Heart right ventricle (tissue), 16 donors: ENCODE measurements at places on chromosomes 4 and X. TPM values are rescaled to one million over a fixed set of nuclear protein-coding genes. Genes with fewer than 3 reads are reported as not detected.

- no peak for DNase-seq
These were observed 329.9 kb downstream of the ARHGAP10 start for GRCh38 chr4:148061795-148062194.

GRCh38 chr4:56371426-56372220 is 15.7 kb downstream of the AASDH start:
- DNase-seq = no peak

- no peak for DNase-seq
These were observed 79.4 kb downstream of the MSL3 start for GRCh38 chrX:11837437-11837836.

Gene ETDB
- polyA plus RNA-seq = not detected

Gene CPZ
- polyA plus RNA-seq = 0.70 TPM

Gene COL25A1
- 0.36 TPM for polyA plus RNA-seq
